Smooth muscle cell of the coronary artery (primary cell): ENCODE measurements at places on chromosomes 11 and 22. TPM values are rescaled to one million over a fixed set of nuclear protein-coding genes. Genes with fewer than 3 reads are reported as not detected.

CNIH2 gene
- total RNA-seq, result 0.45 TPM in 1 of 2 replicates, not detected in the other

F2 gene
- 0.08 TPM in 1 of 2 replicates, not detected in the other for total RNA-seq

PRODH gene
- total RNA-seq, result 0.08 and 0.59 TPM in 2 replicates

FAT3 gene
- 0.08 and 20.6 TPM in 2 replicates for total RNA-seq

HSPA8 gene
- total RNA-seq, result 1,811 and 2,611 TPM in 2 replicates
